ENCODE measurements at places on chromosomes 2 and 18. TPM values are rescaled to one million over a fixed set of nuclear protein-coding genes. Genes with fewer than 3 reads are reported as not detected.

Gene LYPD1
- total RNA-seq, result 0.50 TPM

Gene EIPR1
- 32.1 TPM for total RNA-seq

Gene KCNG2
- 7.6 TPM for total RNA-seq

Gene UGT1A5
- total RNA-seq, result 0.16 TPM

Gene INHA
- 371 TPM for total RNA-seq

Gene RELCH
- 27.2 TPM for total RNA-seq

Gene DUSP19
- 4.3 TPM for total RNA-seq

Gene COL6A3
- 35.1 TPM for total RNA-seq

Gene TDRD15
- 11.3 TPM for total RNA-seq

Gene CAPN14
- 0.47 TPM for total RNA-seq

Gene CFAP53
- total RNA-seq, result 22.7 TPM

Gene HRH4
- 0.37 TPM for total RNA-seq

Measured in testis (tissue), 5 donors.